ENCODE measurements at places on chromosomes 7 and 10.

DNA sequence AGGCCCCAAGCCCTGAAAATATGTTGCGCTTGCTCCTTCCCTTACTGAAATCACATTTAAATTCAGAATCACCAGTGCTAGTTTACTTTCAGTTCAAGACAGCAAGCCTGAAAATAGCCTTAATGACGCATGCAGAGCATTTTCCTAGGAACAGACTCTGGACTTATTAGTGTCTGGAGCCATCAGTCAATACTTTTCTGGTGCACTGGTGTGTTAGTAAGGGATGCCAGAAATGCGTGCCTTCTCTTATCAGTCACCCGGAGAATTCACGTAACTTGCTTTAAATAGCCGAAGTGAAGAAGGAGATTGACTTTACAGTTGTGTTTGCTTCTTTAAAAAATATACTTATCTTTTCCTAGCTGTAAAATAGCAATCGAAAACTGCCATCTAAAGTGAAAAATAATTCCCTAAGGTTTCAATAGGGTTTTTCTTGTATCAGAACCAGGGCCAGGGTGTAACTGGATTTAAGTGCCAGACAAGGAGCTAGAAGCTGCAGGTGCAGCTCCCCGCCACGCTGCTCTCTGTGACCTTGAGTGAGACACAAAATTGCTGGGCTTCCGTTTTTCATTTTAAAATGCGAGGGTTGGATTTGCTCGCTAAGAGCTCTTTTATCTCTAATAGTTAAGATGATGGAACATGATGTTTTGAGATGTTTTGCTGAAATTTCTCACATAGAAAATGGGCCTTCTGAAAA, 177.8 kb downstream of the NSUN6 start:
- no peak for DNase-seq

GRCh38 chr7:32890010-32890792, 1.4 kb downstream of the KBTBD2 start:
- peak; percentile 19 for DNase-seq

DNA sequence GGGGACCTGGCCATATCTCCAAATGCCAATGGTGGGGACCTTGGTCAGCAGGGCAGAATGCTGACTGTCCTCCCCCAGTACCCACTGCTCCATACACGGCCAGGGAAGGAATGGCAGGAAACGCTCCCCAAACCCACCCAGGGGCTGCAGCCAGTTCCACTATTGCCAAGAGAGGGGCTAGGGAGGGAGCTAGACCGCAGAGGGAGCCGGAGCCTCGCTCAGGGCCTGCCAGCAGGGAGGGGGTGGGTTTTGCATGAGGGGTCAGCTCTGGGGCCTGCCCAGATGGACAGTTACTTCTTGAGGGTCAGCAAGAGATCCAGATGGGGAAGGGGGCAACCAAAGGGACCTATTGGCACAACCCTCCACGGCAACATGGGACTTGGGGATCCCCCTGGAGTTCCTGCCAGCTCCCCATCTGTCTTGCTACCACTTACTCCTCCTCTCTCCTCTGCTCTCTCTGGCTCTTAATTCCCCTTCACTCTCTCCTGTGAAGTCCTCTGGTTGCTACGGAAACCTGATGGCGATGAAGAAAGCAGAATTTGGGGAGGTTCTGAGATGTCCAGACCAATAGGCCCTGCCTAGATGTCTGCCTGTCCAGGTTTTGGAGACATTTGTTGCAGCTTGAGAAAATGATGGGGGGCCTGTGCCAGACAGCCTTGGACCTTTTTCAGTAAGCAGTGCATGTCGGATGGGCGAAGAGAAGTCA, 12.6 kb downstream of the FGF8 start:
- no peak for DNase-seq

DNA sequence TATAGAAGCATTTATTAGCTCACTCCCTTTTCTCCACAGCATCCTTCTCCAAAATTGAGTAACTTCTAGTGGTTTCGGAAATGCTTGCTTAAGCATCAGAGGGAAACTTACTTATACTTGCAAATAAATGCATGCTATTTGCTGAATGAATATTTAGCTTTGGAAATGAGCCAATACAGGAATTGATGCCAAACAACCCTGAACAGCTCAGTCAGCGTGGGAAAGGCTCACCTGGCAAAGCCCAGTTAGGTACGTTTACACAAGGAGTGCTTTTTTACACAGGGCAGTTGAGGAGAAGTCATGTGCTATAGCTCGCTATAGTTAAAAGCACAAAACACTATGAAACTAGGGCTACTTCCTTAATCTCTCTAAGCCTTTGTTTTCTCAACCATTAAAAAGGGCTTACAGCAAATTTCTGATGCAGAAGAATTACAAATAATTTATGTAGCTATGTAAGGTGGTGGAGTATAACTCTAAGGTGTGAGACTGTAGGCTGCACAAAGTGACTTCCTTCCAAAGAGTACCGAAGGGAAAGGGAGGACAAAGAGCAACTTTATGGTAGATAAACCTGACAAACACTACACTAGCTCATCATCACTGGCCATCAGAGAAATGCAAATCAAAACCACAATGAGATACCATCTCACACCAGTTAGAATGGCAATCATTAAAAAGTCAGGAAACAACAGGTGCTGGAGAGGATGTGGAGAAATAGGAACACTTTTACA, 498.2 kb downstream of the PHTF2 start:
- no peak for DNase-seq

DNA sequence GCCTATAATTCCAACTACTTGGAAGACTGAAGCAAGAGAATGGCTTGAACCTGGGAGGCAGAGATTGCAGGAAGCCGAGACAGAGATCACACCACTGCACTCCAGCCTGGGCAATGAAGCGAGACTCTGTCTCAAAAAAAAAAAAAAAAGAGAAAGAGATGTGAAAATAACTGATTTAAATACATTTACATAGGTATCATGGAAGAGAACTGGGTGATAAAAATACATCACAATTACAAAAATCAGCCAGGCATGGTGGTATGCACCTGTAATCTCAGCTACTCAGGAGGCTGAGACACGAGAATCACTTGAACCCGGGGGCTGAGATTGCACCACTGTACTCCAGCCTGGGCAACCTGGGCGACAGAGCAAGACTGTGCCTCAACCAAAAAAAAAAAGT, 19.8 kb downstream of the NANOS1 start:
- no peak for DNase-seq

- no peak for DNase-seq
Measured at GRCh38 chr10:91689731-91690168, 56.9 kb upstream of the PPP1R3C start.

GRCh38 chr10:5890452-5890915, 441 bp downstream of the FBH1 start:
- peak; percentile 28 for DNase-seq

GRCh38 chr10:61752111-61753011, 89.6 kb downstream of the CABCOCO1 start:
- DNase-seq, result no peak

DNA sequence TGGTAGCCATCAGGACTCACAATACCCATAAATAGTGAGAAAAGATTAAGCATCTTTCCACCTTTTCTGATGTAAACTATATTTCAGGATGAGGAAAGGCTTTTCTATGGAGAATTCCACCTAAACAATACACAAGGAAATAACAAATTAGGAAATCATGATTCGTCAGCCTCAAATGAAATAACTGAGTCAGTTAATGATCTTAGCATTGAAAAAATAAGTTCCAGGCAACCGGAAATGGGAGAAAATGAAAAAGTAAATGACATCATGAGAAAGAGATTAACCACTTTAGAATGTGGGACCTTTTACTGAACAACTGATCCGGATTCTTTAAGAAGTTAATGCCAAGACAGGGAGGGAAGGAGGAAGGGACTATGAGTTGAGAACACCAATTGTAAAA, 742.3 kb downstream of the TNS3 start:
- DNase-seq, result no peak

- no peak for DNase-seq
Measured at GRCh38 chr10:110502072-110502845, 4.6 kb downstream of the DUSP5 start.

DNA sequence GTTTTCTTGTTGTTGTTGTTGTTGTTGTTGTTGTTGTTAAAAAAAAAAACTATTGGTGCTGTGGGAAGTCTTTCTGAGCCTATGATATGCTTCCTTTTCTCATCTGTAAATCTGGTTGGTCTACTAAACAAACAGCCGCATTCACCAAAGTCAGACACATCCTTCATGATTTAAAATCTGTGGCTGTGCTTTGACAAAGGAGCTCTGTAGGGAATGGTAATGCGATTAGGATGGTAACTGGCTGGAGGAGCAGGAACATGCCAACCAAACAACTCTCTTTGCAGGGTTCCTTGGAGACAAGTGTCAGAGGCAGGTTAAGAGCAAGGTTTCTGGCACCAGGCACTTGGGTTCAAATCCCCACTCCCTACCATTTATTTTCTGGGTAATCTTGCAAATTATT, 14.9 kb upstream of the SP4 start:
- no peak for DNase-seq

DNA sequence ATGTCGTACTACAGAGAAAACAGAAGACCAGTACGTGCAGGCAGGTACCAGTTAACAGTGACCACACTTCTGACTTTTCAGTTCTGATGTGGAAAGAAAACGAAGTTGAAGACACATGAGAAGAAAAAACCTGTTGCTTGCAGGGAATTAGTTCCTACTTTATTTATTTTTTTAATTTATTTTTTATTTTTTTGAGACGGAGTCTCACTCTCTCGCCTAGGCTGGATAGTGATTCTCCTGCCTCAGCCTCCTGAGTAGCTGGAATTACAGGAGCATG, 73.8 kb upstream of the ATP6V0A4 start:
- DNase-seq, result no peak

- no peak for DNase-seq
Measured at GRCh38 chr7:83119026-83119382, 43.7 kb downstream of the PCLO start.

- no peak for DNase-seq
Measured at GRCh38 chr7:31327071-31327470, 13.5 kb downstream of the NEUROD6 start.

GRCh38 chr7:13290975-13291374, 603.5 kb downstream of the ARL4A start:
- DNase-seq, result no peak

- DNase-seq, result no peak
Measured at GRCh38 chr7:75892634-75893272, 13.9 kb downstream of the RHBDD2 start.

GRCh38 chr10:64010711-64011110, 489.5 kb downstream of the REEP3 start:
- DNase-seq, result no peak

DNA sequence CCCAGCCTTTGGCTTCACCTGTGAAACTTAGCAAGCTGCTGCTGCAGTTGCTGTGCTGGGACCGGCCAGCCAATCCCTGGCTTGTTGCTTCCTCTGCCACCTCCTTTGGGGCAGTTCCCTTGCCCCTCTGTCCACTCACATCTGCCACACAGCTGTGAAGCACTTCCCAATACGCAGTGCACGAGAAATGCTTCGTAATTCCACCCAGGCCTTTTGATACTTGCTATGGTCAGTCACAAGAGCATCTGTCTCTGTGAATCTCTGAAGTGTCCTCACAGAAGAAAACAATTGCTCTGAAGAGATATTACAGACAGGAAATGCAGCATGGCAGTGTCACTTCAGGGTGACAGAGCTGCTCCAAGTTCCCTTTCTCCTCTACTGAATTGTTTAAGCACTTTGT, 208.5 kb downstream of the PTEN start:
- no peak for DNase-seq

- DNase-seq, result no peak
Measured at GRCh38 chr7:16562456-16563220, 36.0 kb downstream of the LRRC72 start.

DNA sequence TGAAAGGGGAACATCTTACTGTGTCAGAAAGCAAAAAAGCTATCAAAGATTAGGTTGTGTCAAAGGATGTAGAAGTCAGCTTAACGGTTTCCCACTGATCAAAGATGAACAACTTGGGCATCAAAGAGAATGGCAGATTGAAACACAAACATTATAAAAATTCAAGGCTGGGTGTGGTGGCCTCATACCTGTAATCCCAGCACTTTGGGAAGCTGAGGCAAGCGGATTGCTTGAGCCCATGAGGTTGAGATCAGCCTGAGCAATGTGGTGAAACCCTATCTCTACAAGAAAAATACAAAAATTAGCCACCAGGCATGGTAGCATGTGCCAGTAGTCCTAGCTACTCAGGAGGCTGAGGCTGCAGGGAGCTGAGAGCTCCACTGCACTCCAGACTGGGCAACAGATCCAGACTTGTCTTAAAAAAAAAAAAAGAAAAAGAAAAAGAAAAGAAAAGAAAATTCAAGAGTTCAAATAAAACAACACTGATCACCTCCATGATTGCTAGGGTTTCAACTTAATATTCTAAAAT, 34.5 kb downstream of the RTKN2 start:
- DNase-seq, result no peak

GRCh38 chr10:22716943-22717342, 2.6 kb upstream of the PIP4K2A start:
- DNase-seq, result no peak

DNA sequence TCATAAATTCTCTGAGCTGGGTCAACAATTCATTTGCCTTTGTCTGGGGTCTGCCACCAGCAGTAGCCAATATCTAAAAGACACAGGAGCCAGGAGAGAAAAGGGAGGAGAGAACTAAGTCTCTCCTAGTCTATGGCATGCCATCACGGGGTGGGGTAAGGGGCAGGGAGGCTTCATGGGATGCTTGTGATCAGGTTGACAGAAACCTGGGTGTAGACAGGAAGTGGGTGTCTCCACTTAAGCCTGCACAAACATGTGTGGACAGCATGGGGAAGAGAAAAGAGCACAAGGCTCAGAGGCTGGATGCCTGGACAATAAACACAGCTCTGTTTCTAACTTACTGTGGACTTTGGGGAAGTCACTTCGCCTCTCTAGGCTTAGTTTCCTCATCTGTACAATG, 11.5 kb upstream of the C10orf53 start:
- no peak for DNase-seq

DNA sequence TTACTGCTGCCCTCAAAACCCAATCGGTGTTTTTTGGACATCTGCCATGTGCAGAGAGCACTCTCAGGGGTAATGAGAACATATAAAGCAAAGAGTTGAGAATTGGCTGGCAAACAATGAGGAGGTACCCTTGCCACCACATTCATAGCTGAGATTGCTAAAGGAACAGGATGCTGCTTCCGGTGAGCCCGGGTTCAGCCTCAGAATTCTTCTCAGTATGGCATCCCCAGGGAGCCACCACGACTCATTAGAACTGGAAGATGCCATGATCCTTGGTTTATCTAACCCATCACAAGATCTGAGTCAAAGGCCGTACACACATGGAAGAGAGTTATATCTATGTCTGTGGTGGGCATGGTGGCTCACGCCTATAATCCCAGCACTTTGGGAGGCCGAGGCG, 174.4 kb downstream of the ARID5B start:
- no peak for DNase-seq

GRCh38 chr10:79246209-79246581, 101.1 kb upstream of the PPIF start:
- DNase-seq, result no peak

- DNase-seq, result no peak
Measured at GRCh38 chr10:116833986-116834985, 15.0 kb upstream of the ENO4 start.

DNA sequence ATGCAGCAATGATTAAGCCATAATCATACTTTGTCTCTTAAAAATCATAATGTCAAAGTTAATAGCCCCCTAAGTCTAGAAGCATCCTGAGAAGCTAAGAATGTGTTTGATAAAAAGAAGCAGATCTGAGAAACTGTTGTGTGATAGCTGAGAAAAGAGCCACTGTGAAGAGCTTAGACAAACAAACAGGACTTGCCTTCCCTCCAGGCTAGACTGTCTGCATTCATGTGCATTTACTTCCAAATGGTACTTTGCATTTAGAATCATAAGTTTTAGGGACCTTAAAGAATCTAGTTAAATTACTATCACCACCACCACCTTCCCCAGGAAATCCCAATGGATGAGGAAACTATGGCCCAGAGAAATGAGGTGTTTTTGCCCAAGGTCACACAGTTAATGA, 62.7 kb upstream of the NFKB2 start:
- DNase-seq, result no peak

All from activated CD4-positive, alpha-beta T cell treated with anti-CD3 and anti-CD28 coated beads, Interleukin-2, amount 50 U/mL, for 48 hours (primary cell).